ENCODE measurements at places on chromosomes 3 and 15.

DNA sequence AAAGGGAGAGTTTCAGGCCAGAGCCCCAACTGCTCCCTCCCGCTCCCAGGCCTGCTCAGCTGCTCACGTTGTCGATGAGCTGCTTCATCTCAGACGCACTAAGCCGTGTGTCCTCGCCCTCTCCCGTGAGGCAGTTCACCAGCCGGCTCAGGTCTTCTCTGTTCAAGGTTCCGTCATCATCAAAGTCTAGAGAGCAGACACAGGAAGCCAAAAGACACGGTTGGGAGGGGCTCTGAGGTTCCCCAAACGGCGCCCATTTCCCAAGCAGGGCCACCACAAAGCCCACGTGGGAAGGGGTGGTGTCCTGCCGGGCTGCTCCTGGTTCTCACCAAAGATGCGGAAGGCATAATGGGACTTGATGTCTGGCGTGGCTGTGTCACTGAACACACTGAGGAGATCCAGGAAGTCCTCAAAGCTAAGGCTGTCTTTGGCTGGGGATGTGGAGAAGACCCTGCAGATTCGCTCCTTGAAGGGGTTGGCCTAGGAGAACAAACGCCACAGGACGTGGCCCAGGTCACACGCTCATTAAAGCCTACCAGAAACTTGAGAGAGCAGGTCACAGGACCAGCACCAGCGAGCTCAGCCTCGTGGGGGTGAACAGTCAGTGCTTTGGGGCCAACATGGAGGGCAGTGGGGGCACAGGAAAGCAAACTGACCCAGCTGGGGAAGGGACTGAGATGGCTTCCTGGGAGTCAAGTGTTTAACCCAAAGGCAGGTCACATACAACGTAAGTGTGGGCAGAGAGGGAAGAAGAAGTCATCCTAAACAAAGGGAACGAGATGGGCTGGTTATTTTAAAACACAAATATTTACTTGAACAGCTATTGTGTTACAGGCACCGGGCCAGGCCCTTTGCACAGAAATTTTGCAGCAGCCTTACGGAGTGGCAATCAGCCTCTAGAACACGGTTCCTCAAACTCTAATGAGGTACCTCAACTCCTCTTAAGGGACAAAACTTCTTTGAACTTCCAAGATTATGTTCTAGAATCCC lies 2.4 kb downstream of the CIB1 start:
- no peak for DNase-seq

DNA sequence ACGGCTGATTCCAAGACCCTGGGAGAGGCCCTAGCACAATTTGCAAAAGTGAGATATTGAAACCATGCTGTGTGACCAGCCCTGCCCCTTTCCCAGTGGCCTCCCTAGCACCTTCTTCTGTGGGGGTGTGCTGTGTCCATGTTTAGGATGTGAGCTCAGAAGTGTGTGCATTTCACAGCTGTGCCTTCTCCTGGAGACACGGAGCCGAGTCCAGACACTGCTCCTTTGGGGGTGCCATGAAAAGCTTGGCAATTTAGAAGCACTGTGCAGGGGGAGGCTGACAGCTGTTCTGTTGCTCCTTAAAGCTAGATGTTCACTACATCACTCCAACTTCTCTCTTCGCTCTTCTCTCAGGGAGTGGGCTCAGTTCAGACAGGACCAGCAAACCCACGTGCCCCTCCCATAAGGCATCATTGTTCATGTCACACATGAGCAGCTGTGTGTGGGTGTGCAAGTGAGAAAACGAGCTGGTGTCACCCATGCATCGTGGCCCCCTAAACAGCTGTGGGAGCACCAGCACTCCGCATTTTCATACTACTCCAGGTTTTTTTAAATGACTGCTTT lies 492.6 kb downstream of the GABRG3 start:
- DNase-seq, result no peak

- no peak for DNase-seq
These were observed 11.7 kb downstream of the GLYCTK start for GRCh38 chr3:52299247-52299878.

- DNase-seq, result no peak
These were observed 728.2 kb upstream of the NECTIN3 start for GRCh38 chr3:110343376-110343775.

GRCh38 chr3:119555309-119555735 lies 4.1 kb downstream of the CD80 start:
- peak; percentile 9 for DNase-seq

- DNase-seq, result no peak
These were observed 5.8 kb downstream of the ATP13A5 start for GRCh38 chr3:193372783-193373182.

DNA sequence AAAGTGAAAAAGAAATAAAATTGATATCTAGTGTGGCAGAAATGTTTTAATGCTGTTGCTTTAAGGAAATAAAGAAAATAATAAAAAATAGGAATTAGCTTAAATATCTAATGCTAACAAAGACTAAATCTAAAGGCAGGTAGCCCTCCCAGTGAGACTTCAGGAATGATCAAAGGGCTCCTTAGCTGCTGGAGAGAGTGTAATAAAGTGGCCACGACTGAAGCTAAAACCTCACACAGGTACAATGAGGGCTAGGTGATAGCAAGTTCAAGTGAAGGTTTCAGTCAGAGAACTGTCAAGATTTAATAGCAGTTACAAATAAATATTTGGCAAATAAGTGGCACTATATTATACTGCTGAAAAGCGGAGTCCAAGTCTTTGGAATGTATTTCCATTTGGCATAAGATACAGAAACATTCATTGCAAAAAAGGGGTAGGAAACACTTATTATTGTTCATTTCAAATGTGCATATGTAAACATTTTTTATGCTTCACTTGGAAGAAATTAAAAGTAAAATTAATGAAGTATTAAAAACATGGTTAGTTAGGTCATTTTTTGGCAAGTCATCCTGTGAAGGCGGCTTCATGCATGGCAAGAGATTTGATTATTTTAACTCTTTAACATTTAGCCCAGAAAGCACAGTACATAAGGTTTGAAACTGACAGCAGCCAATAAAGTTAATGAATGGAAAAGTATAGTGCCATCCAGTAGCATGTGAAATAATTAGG lies 168.2 kb downstream of the ECT2 start:
- DNase-seq, result no peak

DNA sequence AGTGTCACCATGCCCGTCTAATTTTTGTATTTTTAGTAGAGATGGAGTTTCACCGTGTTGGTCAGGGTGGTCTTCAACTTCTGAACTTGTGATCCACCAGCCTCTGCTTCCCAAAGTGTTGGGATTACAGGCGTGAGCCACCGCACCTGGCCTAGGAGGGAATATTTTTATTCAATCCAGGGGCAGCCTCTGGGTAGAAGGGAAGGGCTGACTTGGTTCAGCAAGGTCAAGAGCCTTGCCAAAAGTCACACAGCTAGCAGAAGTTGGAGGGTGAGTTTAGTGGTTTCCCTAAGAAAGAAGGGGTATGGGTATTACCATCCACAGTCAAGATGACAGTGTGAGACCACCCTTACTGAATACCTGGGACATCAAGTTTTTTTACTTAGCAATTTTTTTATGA lies 4.9 kb upstream of the AEN start:
- DNase-seq, result no peak

DNA sequence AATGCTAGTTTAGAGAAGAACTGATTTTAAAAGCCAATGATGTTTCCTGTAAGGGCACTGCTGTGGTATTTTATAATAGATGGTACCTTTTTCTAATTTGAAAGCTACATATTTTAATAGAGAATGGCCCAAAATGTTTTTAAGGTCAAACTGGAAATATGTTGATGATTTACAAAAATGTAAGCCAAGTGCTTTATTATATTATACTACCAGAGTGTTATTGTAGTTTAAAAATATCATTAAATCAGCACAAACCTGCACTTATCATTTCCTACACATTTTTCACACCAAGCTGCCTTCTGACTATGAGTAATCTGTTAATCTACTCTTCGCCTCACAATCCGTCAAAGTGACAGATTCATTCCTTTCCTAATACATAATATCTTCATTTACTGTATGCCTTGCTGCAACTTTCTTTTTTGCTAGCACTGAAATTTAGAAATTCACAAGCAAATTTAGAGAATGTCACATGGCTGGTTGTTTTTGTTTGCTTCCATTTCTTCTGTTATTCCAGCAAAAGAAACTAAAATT lies 126.4 kb upstream of the FAM3D start:
- no peak for DNase-seq

DNA sequence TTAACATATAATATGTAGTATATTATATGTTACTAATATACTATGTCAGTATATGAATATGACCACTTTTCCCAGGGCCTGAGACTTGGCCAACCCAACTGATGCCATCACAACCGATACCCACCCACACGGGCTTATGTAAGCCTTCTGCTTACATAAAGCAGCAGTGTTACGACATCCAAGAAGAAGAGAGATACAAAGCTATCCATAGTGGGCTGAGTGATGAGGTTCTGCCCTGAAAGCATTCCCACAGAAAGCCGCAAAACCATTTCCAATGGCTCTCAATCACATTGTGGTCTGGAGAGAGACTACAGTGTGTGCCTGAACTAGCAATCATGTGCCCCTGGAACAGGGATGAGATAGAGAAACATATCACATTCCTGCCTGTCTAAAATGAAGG lies 177.9 kb downstream of the PLOD2 start:
- DNase-seq, result no peak

- DNase-seq, result no peak
These were observed 21.0 kb upstream of the HACD2 start for GRCh38 chr3:123605789-123606234.

GRCh38 chr15:69058830-69059556 lies 44.5 kb downstream of the NOX5 start:
- DNase-seq, result peak; percentile 33

GRCh38 chr15:63202861-63203260 lies 13.5 kb downstream of the RAB8B start:
- no peak for DNase-seq

DNA sequence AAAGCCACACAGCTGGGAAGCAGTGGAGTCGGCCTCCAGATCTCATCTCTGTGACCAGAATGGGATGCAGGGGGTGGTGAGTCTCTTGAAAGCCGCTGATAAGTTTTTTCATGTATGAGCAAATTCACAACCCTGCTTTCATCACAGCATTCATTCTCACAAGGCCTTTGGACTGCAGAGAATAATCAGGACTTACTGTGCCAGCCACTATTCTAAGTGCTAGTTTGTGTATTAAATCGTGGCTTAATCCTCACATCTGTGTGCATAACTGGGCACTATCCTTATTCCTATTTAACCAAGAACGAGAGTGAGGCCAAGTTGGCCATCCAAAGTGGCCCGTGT lies 64.2 kb upstream of the POLG start:
- no peak for DNase-seq

- DNase-seq, result peak; percentile 83
These were observed 225.5 kb upstream of the IL12A start for GRCh38 chr3:159763011-159763601.

- DNase-seq, result peak; percentile 81
These were observed 10.0 kb downstream of the GATA2 start for GRCh38 chr3:128482666-128483656.

- DNase-seq, result no peak
These were observed 862.5 kb downstream of the CADM2 start for GRCh38 chr3:85821130-85821756.

- no peak for DNase-seq
These were observed 11.1 kb downstream of the LRCH3 start for GRCh38 chr3:197801891-197802778.

DNA sequence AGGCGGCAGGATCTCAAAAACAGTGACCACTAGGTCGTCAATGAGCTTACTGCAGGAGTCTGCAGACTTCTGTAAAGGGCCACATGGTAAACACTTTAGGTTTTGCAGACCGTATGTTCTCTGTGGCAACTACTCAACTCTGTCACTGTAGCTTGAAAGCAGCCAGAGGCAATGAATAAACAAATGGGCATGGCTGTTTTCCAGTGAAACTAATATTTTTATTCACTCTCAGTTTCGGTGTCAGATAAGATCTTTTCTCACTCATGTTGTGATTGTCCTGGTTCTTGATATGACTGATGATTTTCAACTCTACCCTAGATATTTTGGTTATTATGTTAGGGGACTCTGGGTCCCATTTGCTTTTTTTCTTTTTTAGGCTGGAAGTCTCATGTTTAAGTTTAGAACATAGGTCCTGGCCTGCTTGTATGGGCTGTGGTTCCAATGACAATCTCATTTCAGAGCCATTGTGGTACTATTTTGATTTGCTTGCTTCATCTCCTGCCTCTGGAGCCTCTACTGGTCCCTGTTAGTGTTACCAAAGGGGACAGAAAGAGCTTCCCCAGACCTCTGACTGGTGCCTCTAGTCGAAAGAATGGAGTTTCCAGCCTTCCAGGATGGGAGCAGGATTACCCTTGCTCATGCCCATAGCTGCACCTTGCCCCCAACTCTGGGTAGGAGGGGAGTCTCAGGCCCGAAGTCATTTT lies 222.0 kb downstream of the STT3B start:
- no peak for DNase-seq

- no peak for DNase-seq
These were observed 119.0 kb downstream of the TBC1D5 start for GRCh38 chr3:17623464-17623863.

GRCh38 chr15:89114990-89115389 lies 26.7 kb downstream of the ABHD2 start:
- no peak for DNase-seq

DNA sequence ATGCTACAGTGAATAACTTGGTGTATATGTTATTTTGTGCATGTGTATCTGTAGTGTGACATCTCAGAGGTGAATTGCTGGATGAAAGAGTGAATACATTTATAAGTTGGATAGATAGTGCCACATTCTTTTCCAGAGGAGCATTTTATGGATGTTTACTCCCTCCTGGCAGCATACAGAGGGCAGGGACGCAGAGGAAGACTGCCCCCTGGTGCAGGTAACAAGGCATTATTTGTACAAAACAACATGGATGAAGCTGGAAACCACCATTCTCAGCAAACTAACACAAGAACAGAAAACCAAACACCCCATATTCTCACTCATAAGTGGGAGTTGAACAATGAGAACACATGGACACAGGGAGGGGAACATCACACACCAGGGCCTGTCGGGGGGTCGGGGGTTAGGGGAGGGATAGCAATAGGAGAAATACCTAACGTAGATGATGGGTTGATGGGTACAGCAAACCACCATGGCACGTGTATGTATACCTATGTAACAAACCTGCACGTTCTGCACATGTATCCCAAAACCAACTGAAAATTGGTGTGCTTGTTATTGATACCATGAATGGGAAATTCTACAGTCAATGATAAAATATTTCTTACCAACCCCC lies 57.9 kb upstream of the CTXND1 start:
- DNase-seq, result no peak

DNA sequence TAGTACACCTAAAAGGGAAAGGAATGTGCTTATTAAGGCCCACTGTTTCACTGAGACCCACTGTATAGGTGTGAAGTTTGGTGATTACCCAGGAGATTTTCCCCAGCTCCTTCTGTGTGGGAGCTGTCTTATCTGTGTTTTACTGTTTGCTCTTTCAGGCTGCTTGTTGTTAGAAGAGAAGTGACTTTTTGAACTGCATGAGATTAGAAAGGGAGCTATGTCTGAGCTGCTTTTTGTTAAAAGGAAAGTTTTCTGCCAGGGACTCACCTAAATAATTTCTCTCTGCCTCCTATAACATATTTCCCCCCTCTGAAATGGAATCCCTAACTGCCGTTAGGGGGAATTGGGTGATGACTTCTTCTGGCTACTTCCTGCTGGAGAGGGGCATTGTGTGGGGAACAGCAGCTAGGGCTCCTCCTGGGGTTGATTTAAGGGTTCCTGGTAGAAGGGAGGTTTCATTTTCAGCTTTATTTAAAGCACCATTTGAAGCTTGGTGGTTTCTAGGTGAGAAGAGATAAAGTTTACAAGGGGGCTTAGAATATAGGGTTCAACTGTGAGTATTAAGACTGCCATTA lies 77.1 kb upstream of the ATP11B start:
- DNase-seq, result no peak

All from GDM1 (cell line).